ENCODE measurements at places on chromosomes 1 and 21. TPM values are rescaled to one million over a fixed set of nuclear protein-coding genes. Genes with fewer than 3 reads are reported as not detected.

GRCh38 chr21:18354947-18355346 lies 48.6 kb downstream of the TMPRSS15 start:
- DNase-seq: no peak

DNA sequence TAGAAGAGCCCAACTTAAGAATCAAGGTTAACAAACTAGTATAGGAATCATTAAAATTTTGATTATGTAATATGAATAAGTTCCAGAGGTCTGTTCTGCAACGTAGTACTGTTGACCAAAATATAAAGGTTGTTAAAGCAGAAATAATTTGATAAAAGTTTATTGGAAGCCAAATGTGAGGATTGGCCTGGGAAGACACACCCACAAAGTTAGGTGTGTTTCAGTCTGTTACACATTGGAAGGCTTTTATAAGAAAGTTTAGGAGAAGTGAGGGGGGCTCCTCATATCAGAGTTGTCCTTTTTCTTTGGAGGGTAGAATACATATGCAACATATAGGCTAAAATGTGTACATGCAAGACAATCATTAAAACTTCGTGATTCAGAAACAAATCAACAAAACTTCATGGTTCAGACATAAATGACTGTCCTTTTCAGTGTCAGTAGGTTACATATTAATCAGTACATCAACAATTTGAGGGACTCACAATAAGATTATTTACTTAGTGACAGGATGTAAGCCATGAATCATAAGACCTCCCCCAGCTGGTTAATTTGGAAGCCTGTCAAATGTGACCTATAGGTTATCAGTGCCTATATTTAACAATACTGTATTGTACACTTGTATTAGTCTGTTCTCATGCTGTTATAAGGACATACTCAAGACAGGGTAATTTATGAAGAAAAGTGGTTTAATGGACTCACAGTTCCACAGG lies 245.0 kb upstream of the B3GALT2 start:
- DNase-seq: no peak

DNA sequence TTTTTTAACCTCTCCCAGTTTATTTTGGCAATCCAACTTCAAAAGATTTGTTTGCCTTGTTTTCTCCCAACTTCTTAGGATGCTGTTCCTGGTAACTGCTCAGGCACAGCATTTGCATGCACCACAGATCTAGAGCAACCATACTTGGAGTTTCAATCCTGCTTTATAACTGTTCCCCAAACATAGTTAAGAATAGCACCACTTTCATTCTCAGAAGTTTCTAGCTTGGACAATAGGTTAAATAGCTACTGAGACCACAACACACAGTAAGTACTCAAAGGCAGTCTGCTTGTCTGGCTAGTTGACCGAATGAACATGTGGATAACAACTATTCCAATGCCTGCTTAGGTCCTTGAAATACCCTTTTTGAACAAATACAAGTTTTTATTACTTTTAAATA lies 76.8 kb downstream of the FOXJ3 start:
- no peak for DNase-seq

Gene FAM3B
- total RNA-seq: 0.20 TPM

GRCh38 chr1:202815120-202815519 lies 4.4 kb downstream of the PCAT6 start:
- no peak for DNase-seq

DNA sequence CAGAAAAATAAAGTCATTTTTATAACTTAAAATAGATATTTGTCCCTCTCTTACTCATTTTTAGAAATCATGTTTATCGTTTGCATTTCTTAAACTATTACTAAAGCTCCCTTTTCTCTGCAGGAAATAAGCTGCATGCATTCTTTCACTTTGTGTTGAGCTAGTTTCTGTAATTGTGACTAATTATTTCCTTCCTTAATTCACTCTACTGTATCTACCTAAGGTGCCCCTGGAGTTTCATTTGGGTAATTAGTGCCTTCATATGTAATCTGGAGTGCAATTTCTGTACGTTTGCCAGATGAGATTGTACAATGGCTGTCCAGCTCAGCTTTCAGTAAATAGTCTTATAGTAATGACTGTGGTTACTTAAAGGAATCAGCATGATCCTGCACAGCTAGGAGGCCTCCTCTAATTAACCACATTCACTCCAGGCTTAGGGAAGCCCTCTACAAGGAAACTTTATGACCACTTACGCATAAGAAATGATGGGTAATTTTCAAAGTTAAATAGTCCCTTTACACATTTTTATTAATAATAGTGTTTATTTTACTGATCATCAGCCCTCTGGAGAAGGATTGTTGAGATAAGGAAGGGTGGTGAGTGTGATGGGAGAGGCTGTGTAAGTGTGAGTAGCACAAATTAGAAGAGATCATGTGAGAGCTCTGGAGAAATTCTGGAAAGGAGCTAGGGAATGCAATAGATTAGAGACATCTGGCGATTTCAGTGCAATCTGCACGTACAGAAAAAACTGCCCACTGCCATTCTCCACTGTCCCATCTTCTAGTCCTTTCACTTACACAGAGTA lies 86.8 kb downstream of the LRRC8C start:
- peak; percentile 32 for DNase-seq

Measured in skin of body (tissue), 3 donors.